ELR (cell line): ENCODE measurements at places on chromosomes 6 and 20.

GRCh38 chr6:136666041-136666440 is 115.8 kb upstream of the MAP7 start:
- DNase-seq = no peak

- peak; percentile 54 for DNase-seq
Observed at GRCh38 chr20:56443654-56444540, 24.5 kb upstream of the RTF2 start.

GRCh38 chr20:49979030-49979832 is 3.5 kb upstream of the SNAI1 start:
- DNase-seq = peak; percentile 60

DNA sequence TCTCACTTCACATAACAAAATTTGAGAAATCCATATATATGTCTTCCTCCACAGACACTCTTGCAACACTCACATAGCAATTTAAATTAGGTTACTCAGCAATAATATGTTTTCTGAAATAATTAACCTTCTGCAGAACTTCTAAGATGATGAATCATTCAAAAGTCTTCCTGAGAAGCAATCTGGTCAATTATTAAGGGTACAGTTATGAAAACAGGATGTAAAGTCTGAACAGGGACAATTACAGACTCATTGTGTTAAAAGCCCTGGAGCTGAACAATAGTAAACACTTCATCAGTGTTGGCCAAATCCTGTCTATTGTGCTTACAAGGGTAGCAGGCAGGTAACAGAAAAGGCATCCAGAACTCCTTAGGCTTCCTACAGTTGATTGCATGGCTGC is 75.4 kb downstream of the FILIP1 start:
- DNase-seq = peak; percentile 72

DNA sequence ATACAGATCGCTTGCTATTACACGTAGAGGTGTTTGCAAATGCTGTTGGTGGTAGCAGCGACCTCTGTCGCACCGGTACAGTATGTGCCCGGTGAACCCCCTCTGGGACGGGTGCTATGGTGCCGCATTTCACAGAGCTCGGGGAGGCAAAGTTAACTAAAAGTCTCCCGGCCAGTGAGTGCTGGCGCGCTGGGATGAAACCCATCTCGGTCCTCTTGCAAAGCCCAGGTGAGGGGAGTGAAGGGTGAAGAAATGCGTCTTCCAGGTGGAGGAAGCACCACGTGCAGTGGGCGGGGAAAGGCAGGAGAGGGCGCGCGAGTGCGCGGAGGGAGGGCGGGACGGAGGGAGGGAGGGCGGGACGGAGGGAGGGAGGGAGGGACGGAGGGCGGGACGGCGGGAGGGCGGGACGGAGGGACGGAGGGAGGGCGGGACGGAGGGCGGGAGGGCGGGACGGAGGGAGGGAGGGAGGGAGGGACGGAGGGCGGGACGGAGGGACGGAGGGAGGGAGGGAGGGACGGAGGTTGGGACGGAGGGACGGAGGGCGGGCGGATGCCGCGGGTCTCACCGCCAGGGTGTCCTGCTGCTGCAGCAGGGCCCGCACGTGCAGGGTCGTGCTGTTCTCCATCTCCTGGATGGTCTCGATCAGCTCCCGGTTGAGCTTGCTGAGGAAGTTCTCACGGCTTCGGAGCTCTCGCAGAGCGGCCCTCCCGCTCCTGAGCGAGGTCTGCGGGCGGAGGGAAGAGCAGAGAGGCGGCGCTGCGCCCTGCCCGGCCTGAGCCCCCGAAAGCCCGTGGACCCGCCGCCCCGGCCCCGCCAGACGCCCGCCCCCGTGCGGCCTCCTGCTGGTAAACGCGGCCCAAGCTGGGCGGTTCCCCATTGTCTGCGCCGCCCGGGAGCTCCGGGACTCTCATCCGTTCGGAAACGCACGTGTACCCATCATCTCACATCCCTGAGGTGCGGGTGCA is 11.7 kb downstream of the C20orf96 start:
- no peak for DNase-seq

DNA sequence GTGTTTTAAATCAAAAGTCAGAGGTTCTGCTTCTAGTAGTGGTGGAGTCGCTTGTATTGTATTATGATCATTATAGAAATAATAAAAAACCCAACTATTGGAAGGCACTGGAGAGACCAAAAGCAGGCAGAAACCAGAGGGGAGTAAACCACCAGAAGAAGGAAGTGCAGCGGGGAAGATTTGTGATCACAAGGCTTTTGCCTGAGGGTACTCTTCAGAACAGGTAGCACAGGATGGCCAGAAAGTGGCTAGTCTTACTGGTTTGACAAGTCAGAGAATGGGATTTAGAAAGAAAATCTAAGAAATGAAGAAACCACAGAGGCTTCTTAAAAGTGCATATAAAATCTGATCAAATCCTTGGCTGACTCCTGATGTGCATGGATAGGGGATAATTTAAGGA is 24.0 kb downstream of the MAPK13 start:
- no peak for DNase-seq

DNA sequence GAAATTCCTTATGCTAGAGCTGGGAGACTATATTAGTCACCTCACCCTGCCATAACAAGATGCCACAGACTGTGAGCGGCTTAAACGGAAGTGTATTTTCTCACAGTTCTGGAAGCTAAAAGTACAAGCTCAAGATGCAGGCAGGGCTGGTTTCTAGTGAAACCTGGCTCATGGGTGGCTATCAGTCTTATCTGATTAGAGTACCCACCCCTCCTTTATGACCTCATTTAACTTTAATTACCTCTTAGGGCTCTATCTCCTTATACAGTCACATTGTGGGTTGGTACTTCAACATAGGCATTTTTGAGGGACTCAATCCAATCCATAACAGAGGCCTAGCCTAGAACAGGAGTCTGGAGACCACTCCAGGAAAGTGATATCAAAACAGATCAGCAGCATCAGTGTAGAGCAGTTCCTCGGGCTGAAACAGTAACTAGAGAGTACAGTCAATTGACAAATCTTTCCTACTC is 2.3 kb upstream of the SNRNP48 start:
- DNase-seq = peak; percentile 52

DNA sequence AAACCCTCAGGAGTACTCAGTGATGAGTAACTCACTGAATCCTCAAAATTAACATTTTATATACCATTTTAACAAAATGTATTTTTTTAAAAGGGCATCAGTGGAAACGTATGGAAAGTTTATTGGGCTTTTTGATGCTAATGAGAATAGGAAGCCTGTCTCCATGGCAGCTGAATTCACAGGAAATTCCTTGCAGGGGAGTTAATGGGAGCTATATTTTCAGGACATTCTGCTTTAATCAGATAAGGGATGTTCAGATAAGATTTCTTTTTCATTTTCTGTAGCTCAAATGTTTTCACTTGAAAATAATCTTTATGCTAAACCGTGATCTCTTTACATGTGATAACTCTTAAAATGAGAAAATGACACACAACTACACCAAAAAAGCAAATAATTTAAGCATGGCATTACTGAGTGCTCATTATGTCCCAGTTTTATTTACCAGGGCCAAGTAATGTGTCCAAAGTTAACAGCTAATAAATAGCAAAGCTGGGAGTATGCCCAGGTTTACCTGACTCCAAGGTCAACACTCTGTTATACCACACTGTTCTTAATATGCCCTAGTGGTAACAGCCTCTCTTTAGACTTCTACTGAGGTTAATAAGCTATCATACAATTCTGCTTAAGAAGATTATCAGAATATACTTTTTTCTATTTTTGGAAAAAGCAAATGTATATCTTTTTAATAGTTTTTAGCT is 348.1 kb downstream of the GRIK2 start:
- DNase-seq = no peak

- no peak for DNase-seq
Observed at GRCh38 chr6:8321671-8322404, 113.5 kb downstream of the SLC35B3 start.

DNA sequence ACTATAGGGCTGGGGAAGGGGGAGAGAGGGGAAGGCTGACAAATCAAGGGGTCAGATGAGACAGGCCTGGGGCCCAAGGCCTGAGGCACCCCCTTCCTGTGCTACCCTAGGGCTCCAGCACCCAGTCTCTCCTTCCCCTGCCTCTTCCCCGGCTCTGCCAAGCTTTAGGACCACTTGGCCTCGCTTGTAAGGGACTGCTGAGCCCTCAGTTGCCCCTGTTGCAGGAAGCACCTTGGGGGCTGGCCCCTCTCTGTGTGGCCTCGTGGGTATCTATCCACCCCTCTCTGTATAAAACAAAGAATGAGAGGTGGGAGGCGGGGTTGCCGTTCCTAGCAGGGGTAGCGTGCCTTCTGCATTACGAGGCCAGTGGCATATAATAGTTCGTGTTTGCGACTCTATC is 21.4 kb upstream of the SMOC2 start:
- DNase-seq = no peak

GRCh38 chr6:30378290-30378937 is 33.5 kb downstream of the RPP21 start:
- peak; percentile 47 for DNase-seq

GRCh38 chr20:21719592-21720214 is 14.2 kb downstream of the PAX1 start:
- peak; percentile 53 for DNase-seq

DNA sequence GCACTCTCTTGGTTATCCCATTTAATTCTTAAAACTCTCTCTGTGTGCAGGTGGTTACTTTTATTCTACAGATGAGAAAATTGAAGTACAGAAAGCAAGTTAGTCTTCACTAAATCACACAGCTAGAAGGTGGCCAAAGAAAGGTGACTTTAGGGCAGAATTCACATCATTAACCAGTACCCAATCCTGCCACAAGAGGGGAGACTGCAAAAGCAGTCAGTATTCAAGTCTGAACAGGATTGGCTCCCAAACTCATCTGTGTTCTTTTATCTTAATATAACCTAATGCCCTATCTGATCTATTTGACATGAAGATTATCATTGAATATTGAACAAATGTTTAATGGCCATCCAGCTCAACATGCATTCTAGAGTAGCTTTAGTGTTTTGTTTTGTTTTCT is 225.3 kb upstream of the FAM83B start:
- no peak for DNase-seq

DNA sequence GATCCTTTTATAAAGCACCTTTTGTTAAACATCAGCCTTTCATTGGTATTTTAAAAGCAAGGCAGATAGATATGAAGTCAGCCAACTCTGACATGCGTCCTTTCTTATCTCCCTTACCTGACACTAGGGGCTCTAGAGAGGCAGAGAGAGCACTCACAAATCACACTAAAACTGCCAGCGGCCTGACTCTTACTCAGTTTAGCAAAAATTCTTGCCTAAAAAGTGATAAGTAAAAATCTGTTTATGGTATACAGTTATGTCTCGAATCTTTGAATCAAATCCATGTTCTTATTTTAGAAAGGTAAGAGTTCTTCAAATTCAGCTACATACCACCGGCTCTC is 10.4 kb upstream of the TDRD6 start:
- peak; percentile 34 for DNase-seq

GRCh38 chr20:39861381-39861780 is 827.7 kb downstream of the MAFB start:
- DNase-seq = no peak

GRCh38 chr20:50916257-50916656 is 15.0 kb downstream of the ADNP start:
- peak; percentile 82 for DNase-seq

DNA sequence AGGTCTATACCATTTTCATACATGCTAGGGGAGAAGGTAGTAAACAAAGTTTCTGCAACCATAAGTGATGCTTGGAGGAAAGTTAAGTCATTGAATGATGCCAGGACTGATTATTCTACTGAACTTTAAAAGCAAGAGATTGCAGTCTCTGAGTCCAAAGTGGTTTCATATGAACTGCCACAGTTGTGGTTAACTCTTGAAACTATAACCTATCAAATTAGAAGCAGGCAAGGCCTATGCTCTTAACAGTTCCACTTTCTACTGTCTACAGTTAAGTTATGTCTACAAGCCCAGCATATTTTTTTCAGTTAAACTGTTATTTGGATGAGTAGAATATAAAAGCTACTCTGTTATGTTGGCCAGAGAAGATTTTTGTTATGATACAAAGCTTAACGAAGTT is 326.5 kb upstream of the RUNX2 start:
- no peak for DNase-seq

DNA sequence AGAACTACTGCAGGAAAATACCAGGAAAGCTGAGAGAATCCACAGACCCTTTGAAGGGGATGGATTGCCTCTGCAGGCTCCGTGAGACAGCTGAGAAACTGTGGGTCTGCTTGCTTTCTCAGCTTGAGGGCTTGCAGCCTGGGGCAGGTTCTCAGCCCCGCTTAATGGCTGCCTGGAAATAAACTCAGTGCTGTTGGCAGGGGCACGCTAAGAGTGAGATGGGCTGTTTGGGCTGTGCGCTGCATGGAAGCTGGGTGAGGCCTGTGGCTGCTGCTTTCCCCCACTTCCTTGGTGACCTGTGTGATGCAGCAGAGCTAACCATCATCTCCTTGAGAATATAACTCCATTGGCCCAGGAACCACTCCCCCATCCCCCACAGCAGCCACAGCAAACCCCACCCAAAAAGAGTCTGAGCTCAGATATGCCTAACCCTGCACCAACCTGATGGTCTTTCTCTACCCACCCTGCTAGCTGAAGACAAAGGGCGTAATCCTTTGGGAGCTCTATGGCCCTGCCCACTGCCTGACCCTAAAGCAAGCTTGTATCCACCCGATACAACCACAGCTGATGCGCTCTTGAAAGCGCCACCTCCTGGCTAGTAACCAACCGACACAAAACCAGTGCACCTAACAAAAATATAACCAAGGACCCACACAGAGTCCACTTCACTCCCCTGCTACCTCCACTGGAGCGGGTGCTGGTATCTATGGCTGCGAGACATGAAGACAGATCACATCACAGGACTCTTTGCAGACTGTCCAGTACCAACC is 800.6 kb upstream of the MAP3K7 start:
- no peak for DNase-seq

GRCh38 chr20:46296526-46297250 is 11.6 kb downstream of the CDH22 start:
- DNase-seq = no peak

DNA sequence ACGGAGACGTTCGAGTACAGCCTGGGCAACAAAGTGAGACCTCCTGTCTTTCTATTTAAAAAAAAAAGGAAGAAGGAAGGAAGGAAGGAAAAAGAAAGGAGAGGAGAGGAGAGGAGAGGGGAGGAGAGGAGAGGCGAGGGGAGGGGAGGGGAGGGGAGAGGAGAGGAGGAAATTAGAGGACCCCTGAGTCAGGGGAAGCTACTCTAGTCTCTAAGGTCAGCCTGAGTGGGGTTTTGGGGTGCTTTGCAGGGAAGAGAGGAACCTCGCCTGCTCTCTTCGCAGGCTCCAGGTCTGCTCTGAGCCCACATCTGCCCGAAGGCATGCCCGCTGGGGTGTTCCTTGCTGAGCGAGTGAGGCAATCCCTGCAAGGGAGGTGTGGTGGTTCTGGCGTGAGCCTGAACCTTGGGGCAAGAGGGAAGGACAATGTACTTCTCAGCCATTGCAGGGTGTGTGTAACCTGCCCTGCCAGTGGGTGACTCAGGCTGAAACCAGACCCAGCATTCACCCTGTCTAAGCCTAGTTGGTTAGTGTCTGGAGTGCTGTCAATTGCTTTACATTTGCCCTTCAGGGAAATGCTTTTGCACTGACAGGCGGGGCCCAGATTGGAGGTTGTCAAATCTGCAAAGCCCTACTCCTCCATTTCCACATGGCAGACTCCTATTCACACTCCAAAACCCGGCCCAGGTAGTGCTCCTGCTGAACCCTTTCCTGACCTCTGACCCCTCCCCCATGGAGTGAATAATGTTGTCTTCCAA is 15.3 kb upstream of the MMP9 start:
- peak; percentile 87 for DNase-seq

- no peak for DNase-seq
Observed at GRCh38 chr20:57389695-57390603, 1.2 kb upstream of the RBM38 start.

- no peak for DNase-seq
Observed at GRCh38 chr6:36915599-36915998, 29.8 kb downstream of the C6orf89 start.

- peak; percentile 13 for DNase-seq
Observed at GRCh38 chr20:1215386-1216170, 10.3 kb upstream of the RAD21L1 start.
